ENCODE measurements at places on chromosomes 13 and 19.

GRCh38 chr13:79283742-79284141 lies 122.3 kb downstream of the RBM26 start:
- DNase-seq = no peak

- no peak for DNase-seq
These were observed at the start of gene ETV2 for GRCh38 chr19:35641515-35642151. TSS of gene ETV2 (plus strand) at chr19:35641745. CDS start at chr19:35642461, 716 bp downstream.

GRCh38 chr13:109331898-109332297 lies 454.5 kb downstream of the IRS2 start:
- no peak for DNase-seq

DNA sequence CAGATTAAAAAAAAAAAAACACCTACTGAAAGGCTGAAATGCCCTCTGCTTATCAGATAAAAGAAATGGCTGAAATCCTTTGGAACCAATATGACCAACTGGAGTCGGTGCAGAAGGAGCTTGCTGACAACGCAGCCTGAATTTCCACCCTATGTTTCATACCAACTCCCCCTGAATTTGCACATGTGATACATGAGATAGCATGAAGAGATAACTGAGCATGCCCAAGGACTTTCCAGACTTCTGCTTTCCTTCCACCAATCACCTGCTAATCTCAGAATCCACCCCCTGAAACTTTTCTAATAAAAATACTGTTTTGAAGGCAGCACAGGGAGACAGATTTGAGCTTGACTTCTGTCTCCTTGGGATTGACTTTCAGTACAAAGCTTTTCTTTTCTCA lies 32.2 kb upstream of the WDFY2 start:
- DNase-seq = no peak

DNA sequence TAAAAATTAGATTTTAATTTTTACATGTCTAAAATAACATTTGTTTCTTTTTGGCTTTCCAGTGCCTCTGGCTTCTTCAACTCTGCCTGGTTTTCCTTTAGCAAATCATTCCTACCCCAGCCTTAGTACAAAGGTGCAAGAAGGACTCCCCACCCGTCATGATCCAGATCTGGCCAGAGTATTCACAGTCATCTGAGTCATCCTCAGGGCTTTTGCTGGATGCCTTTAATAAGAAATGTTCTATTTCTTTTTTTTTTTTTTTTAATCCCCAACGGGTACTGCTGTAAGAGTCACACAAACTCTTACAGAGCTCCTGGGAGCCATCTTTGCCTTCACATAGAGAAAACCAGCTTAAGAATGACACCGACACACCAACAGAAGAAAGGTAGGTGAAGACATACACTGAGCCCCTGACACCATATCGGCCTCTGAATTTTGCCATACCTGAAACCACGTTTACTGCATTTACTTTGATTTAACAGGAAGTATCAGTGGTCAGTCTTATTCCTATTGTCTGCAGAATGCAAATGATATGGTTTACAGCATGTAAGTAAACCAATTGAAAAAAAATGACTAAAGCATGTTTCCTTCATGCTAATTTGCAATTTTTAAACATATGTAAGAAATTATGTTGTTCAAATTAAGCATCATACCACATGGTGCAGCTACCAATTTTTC lies 184.4 kb downstream of the NALCN start:
- DNase-seq = no peak

DNA sequence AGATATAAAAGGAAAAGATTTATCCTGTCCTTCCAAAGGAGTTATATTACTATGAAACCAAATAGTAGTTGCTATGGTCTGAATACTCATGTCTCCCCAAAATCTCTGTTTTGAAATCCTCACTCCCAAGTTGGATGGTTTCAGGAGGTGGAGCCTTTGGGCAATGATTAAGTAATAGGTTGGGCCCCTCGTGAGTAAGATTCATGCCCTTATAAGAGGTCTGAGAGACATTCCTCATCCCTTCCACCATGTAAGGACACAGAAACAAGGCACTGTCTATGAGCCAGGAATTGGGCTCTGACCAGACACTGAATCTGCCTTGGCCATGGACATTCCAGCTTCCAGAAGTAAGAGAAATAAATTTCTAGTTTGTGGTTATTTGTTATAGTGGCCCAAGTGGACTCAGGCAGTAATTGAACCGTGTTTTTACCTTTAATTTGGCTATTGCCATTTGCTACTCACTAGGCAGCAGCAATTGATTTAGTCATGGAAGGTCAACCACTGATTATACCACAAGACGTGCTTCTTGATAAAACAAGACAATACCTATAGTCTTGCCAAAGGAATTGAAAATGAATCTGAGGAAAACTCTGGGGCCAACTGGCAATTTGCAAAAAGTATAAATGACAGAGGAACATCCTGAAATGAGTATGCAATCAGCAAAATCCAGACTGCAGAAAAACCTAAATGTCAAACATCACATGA lies 717.4 kb upstream of the SPRY2 start:
- no peak for DNase-seq

DNA sequence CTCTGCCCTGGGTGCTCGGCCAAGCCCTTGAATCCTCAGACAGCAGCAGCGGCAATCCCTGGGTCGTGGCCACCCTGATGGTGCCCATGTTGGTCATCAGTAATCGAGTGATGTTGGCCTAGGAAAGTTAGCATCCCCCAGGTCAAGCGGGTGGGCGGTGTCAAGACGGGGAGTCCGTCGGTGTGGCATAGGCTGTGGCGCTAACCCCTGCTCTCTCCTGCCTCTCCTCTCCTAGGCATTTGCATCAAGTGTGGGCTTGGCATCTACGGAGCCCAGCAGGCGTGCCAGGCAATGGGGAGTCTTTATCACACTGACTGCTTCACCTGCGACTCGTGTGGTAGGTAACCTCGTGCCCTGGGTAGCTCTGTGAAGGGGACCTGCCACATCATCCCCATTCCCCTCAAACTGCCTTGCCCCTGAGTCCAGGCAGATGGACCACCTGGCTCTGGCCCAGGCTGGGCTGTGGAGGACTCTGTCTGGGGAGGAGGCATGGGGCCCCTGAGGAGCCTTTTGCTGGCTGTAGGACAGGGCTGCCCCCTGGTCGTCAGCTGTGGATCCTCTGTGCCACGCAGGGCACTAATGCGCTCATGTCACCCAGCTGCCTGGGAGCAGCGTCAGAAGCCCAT lies 8.7 kb downstream of the WTIP start:
- DNase-seq = peak; percentile 50

GRCh38 chr13:23750383-23751121 lies 138.6 kb downstream of the MIPEP start:
- no peak for DNase-seq

- DNase-seq = no peak
These were observed 965.2 kb downstream of the PCDH9 start for GRCh38 chr13:66264971-66265370.

DNA sequence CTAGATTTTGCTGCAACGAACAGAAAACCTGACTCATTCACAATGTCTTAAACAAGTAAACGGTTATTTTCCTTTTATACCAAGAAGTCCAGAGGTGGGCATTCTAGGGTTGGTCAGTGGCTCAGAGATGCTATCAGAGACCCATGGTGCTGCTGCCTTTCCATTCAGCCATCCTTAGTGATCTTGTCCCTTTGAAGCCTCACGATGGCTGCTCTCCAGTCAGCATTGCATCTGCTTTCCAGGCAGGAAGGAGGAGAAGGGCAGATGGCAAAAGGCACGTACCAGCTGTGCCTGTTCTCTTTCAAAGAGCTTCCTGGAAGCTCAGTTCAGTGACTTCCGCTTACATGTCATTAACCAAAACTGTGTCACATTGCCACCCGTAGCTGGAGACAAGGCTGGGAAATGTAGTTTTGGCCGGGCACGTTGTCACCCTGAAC lies 30.1 kb downstream of the WDFY2 start:
- DNase-seq = no peak

DNA sequence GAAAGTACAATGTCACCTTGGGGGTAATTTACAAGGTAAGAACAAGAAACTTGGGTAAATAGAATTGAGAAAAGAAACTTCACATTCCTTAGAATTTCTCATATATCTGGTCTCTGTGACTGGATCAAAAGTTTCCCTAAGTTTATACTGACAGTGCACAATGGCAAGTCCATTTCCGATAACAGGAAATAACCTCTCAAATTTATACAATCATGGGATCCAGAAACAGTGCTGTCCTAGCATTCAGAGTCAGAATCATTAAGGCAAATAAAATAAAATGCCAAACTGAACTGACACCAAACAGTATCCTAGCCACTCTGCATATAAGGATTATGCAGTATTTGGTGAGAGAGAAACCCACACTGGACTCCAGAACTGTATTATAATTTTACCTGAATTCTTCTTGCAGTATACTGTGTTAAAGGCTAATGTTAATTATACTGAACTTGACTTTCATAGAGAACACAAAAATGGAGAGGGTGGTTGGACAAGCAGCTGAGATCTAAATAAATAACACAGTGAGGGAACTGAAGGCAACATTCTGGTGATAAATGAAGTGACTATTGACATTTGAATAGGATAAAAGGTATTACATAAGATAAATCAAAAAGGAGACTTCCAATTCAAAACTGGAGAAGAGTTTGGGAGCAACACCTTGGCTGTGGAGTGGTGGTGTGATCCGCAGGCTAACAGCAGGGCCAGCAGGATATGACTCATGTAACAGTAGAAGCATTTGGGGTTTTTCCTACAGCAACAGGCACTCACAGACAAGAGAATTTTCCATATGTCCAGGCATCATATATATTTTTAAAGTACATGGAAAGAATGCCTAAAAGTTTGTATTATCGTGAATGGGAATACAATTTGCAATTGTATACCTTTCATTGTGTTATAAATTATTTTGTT lies 932.5 kb upstream of the MIR17HG start:
- DNase-seq = no peak

DNA sequence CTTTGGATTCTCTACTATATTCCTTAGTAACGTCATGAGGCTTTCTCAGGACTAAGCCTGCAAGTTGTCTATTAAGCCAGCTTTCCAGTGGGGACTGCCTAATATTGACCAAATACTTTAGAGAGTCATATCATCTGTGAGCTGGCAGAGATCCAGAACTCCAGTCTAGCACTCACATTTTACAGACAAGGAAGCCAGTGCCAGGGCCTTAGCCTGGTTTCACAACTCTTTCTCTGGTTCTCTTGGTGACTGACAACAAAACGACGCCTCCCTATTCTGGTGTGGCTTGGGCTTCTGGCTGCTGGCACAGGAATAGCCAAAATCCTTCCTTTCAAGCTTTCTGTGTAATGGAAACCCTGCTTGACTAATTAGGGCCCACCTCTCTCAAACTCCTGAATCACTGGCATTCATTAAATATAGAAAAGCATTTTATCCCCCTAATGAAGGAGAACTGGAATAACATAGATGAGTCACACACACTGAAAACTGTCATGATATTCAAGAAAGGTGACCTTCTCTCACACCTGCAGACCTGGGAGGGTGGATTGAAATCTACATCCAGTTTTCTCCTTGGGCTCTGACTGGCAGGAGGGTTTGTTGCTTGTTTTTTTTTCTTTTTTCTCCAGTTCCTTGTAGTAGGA lies 75.2 kb upstream of the UBL3 start:
- DNase-seq = peak; percentile 81

GRCh38 chr13:98405107-98405571 lies 171.8 kb downstream of the STK24 start:
- DNase-seq = no peak

GRCh38 chr19:8478598-8478997 lies 23.8 kb downstream of the PRAM1 start:
- no peak for DNase-seq

DNA sequence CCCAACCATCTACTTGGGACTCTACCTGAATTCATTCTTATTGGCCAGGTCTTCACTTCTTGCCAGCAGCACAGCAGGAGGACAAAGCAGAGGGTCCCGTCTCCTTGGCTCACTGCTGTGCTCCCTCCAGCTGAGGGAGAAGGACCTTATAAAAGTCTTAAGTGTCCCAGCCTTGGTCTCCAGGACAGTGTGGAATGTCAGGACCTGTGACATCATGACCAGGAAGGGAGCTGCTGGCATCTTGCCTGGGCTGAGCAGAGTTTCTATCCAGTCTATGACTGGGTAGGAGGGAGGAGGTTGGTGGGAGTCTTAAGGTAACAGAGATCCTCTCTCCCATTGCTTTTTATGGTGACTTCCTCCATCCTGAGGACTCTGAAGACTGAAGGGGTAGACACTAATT lies 56.6 kb upstream of the ANKRD10 start:
- no peak for DNase-seq

- no peak for DNase-seq
These were observed 4.7 kb upstream of the MVB12A start for GRCh38 chr19:17415121-17415520.

DNA sequence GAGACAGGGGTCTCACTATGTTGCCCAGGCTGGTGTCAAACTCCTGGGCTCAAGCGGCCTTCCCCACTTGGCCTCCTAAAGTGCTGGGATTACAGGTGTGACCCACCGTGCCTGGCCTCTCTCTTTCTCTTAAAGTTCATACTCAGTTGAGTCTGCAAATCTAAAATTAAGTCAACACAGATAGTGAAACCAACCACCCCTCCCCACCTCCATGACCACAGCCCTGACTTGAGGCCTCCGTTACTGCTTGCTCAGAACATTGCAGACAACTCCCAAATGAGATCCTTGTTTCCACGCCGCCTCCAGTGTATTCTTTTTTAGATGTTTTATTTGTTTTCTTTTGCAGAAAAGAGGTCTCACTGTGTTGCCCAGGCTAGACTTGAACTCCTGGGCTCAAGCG lies 94.4 kb downstream of the CACNA1A start:
- no peak for DNase-seq

GRCh38 chr13:29465741-29466293 lies 129.7 kb downstream of the SLC7A1 start:
- DNase-seq = no peak

GRCh38 chr13:89455741-89456140 lies 1784.6 kb downstream of the SLITRK5 start:
- DNase-seq = no peak

DNA sequence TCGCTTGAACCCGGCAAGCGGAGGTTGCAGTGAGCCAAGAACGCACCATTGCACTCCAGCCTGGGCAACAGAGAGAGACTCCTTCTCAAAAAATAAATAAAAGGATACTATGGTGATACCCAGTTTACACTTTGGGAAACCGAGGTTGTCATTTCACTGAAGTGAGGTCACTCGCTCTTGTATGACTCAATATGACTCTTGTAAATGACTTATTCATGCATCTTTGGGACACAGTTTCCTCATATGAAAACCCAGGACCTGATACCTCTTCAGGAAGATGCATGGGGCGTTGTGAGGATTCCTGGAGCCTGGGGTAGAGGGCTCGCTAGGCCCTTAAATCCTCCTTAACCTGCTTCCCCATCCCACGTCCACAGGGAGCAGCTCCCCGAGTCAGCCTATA lies 4.5 kb downstream of the PSMD8 start:
- DNase-seq = no peak

GRCh38 chr19:45952686-45953505 lies 20.8 kb downstream of the NOVA2 start:
- DNase-seq = peak; percentile 60

- no peak for DNase-seq
These were observed 4.1 kb downstream of the KANK2 start for GRCh38 chr19:11192957-11193939.

All from aorta (tissue), 5 donors.